ENCODE measurements at places on chromosomes 13 and 19.

- DNase-seq, result no peak
Measured at GRCh38 chr13:21620861-21621260, 16.9 kb upstream of the MICU2 start.

- peak; percentile 75 for DNase-seq
Measured at GRCh38 chr13:76820759-76821158, 65.4 kb downstream of the KCTD12 start.

- DNase-seq, result no peak
Measured at GRCh38 chr13:45859705-45860104, 8.2 kb upstream of the SIAH3 start.

DNA sequence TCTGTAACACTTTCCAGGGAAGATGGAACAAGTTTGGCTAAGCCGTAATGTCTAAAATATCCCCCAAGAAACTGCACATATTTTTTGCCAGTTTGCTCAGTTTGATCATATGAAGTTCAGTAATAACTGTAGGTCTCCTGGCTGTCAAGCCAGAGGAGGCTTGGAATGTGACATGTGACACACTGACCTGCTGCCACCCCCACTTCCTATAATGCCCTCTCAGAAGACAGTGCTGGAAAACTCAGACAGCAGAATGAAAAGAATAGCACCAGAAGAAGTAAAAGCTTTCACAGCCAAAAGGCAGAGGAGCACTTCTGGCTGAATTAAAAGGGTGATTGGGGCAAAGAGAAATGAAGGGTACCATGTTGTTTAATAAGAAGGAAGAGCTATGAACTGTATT lies 67.4 kb upstream of the UBAC2 start:
- DNase-seq, result no peak

DNA sequence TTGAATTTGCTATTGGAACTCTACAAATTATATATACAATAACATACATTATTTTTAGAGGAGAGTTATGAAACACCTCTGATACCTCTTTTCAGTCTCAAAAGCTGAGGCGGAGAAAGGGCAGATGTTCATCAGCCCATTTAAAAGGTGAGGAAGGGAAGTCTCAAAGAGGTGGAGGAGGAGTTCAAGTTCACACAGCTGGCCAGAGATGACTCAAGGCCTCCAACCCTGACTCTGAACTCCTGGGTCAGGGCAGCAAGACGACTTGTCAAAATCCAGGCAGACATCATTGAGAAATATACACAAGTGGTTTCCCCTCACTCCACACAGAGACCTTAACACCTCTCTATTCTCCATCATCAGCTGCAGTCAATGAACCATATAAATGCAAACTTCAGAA lies 2.1 kb downstream of the SIAH3 start:
- DNase-seq, result no peak

DNA sequence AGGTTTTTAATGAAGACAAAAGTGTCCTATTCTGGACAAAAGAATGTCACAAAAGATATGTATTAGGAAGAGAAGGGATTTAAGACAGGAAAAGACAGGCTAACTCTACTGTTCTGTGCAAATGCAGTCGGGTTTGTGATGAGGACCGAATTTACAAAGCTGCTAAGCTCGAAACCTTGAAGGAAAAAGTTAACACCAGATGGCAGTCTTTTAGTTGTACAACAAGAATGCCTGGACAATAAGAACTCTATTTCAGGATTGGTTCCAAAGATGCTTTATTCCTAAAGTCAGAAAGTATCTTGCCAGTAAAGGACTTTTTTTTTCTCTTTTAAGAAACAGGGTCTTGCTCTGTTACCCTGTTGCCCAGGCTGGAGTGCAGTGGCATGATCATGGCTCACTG lies 51.1 kb downstream of the HS6ST3 start:
- no peak for DNase-seq

- DNase-seq, result no peak
Measured at GRCh38 chr13:23696610-23697009, 126.4 kb downstream of the TNFRSF19 start.

DNA sequence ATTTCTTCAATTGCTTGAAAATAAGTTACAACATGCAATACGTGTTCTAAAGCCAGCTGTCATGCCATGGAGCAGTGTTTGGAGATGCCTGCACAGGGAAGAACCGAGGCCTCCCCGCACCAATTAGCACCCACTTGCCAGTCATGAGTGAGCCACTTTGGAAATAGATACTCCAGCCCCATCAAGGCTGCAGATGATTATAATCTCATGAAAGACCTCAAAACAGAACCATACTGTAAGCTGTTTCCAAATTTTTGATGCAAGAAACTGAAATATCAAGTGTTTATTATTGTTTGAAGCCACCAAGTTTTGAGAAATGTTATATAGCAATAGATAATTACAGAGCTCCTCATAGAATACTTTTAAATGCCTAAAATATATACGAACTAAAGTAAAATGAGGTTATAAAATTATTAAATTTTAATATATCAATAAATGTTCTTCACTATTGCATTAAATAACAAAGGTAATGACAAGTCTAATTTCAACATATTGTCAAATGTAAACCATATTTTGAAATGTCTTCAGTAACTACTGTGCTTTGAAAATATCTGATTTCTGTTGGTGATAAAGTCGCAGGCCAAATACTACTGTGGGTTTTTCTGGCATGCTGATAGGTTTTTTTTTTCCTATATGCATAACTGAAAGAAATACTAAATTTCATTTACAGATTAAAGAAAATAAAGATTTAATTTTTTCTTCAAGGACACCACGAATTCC lies 43.0 kb downstream of the DIAPH3 start:
- no peak for DNase-seq

DNA sequence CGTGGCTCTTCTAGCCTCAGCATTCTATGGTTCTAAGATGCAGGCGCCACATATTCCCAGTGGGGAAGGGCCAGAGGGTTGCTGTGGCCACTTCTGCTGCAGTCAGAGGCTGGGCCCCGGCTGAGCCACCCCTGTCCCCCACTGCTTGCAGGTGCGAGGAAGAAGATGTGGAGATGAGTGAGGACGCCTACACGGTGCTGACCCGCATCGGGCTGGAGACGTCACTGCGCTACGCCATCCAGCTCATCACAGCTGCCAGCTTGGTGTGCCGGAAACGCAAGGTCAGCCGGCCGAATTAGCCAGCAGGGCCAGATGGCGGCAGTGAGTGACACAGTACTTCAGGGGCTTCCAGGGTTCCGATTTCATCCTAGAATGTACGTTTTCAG lies 2.0 kb downstream of the LHB start:
- no peak for DNase-seq

DNA sequence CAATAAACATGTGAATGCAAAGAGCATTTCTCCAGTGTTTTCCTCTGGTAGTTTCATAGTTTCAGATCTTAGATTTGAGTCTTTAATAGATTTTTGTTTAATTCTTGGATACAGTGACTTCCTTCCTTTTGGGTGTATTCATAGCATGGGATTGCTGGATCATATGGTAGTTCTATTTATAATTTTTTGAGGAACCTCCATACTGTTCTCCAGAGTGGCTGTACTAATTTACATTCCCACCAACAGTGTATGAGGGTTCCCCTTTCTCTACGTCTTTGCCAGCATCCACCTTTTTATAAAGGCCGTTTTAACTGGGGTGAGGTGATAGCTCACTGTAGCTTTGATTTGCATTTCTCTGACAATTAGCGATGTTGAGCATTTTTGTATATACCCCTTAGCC lies 9.3 kb upstream of the CALM3 start:
- no peak for DNase-seq

DNA sequence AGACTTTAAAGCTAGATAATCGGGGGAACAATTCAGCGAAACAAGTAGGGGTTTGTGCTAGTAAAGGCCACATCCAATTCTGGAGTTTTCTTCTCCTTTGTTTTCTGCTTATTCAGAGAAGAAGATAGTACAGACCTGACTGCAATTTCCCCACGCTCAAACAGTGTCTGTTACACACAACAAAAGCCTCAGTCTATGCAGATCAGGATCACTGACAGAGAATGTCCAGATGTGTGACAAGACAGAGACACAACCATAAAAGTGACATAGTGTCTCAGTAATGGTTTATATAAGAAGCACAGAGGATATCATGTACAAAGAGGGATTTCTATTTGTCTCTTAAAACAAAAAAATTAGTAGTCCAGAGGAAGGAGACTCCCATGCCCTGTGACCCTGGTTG lies 70.7 kb upstream of the GTF3A start:
- DNase-seq, result no peak

DNA sequence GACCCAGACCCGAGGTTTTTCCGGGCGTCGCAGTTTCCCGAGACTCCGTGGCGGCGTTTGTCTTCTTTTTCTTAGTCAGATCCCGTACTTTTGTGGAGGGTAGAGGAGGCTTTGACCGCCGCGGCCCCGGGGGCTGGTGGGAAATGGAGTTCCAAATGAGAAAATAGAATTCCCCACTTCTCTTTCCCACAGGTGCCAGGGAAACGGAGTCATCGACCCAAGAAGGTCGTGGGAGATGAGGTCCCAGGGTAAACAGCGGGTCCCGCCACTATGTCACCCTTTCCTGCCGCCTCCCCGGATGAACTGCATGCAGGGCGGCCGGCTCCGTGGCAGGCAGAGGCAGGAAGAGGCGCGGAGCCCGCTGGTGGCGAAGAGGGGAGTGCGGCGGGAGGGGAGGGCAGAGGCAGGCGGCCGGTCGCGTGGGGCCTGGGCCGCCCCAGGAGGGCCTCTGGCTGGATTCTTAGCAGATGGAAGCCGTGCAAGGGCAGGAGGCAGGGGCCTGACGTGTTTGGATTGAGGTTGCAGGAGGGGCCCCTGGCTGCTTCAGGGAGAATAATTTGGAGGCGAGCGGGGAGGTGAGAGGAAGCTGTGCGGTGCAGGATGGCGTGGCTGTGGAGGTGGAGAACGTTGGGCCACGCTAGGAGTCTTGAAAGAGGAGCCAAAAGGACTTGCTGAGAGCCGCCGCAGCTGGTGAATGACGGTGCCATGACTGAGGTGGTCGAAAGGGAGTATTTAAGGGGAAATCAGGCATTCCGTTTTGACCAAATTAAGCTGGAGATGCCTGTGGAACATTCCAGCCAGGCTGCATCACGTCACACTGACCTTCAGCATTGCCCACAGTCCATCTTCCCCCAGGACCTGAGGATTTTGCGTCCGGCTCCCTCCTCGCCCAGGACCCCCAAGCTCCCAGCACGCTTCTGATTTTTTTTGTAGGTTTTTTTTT lies 11.7 kb downstream of the CYTH2 start:
- DNase-seq, result no peak

GRCh38 chr13:107203146-107203847 lies 635.4 kb upstream of the ARGLU1 start:
- DNase-seq, result no peak

GRCh38 chr13:41054919-41055619 lies 6.2 kb upstream of the WBP4 start:
- DNase-seq, result no peak

DNA sequence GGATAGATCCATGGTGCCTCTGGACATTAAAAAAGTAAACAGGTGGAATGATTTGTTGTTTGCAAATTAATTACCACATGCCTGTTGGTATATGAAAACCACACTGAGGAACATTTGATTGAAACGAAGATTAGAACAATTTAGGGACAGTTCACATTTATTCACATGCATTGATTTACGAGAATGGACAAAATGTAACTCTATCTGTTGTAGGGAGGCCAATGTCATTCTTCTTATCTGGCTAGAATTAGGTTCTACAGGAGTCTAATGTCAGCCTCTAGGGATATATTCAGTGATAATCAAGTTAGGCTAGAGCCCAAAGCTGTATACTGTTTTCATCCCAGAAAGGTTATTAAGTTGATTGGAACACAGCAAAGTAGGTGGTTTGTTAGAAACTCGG lies 125.4 kb downstream of the COL4A2 start:
- DNase-seq, result no peak

- DNase-seq, result no peak
Measured at GRCh38 chr13:50581586-50582196, 261.8 kb downstream of the DLEU7 start.

GRCh38 chr13:43767341-43767931 lies 19.3 kb downstream of the ENOX1 start:
- DNase-seq, result no peak

GRCh38 chr19:20067943-20068342 lies 9.9 kb upstream of the ZNF90 start:
- no peak for DNase-seq

DNA sequence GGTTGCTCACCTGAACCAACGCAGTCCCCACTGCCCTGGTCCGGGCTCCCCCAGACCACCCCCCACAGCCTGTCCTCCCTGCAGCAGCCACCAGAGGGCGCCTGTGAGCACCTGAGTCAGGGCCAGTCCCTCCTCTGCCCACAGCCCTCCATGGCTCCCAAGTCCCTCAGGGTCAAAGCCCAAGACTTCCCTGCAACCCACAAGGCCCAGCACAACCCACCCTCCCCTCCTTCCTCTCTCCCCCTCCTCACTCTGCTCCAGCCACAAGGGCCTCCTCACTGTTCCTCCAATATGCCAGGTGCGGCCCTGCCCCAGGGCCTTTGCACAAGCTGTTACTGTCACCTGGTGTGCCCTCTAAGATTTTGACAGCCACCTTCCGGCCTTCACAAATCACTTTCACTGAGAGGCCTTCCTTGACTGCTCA lies 10.9 kb downstream of the GNA15 start:
- DNase-seq, result no peak

DNA sequence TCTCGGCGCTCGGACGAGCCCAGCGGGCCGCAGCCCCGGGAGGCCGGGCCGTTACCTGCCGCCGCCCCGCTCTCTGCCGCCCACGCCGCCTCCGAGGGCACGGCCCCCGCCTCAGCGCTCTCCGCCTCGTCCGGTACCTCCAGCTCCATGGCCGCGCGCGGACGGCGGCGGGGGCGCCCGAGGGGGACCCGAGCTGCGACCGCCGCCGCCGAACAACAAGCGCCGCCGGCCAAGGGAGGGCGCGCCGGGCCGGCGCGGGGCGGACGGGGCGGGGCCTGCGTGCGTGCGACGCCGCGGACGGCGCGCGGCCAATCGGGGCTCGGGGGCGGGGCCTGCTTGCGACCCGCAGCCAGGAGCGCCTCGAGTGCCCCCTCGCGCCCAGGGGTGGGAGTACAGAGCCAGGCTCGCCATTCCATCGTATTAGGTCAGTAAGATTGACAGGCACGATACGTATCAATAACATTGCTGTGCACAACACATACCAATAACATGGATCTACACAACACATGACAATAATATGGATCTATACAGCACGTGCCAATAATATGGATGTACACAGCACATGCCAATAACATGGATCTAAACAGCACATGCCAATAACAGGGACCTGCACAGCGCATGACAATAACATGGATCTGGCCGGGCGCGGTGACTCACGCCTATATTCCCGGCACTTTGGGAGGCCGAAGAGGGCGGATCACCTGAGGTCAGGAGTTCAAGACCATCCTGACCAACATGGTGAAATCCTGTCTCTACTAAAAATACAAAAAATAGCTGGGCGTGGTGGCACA lies at the start of gene PIP5K1C:
TSS of gene PIP5K1C (minus strand) at position 227 of the 791 bp plus-strand sequence. CDS start at position 149, 78 bp downstream.
- peak; percentile 94 for DNase-seq

DNA sequence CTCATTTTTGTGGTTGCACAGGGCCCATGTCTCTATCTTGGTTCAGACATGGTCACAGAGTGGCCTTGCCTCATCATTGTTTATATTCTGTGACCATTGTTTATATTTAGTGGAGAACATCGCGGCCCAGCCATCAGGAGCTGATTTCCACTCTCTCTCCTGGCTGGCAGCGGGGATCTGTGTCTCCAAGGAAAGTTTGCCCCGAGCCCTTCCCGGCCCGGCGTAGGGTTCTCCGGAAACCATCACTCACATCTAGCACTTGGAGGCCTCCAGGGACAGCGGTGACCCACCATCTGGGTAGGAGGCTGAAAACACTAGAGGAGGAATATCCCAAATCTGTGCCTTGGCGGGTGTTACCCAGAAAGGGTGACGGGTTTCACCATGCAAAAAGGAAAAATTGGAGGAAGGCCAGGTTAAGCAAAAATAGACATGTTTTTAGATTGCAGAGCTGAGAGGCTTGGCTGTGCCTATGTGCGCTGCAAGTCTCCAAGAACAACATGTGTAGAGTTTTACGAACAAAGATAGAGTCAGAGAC lies 726 bp upstream of the ZNF358 start:
- DNase-seq, result no peak

Data from left forelimb (tissue), 1 donor.